ENCODE measurements at places on chromosomes 2 and 18.

GRCh38 chr2:145190031-145190703 lies 670.2 kb upstream of the ZEB2 start:
- DNase-seq = no peak

DNA sequence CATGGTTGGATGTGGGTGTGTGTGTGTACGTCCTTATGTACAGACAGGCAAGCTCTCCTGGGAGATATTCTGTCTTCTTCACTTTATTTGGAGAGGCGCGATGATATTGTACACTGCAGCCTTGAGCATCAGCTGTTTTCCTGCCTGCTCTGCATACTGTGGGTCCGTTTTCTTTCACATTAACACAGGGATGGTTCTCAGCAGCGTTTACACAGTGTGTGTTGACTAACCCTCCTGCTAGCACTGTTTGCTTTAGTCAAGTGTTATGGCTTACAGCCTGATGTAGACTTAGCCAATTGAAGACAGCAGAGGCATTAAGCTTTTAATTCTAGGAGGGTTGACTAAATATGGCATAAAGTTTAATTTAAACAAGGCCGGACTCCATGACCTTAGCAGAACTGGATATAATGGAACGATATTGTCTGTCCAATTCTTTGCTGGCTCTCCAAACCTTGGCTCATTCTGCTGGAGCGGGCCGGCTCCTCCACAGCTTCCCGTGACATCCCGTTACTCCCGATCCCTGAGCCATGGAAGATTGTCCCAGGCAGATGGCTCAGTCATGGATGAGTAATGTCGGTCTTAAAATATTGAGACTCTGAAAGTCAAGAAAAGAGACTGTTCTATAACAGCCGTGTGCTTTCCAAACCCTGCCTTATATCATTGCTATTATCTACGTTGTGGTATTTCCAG lies 134.7 kb downstream of the TPGS2 start:
- DNase-seq = no peak

DNA sequence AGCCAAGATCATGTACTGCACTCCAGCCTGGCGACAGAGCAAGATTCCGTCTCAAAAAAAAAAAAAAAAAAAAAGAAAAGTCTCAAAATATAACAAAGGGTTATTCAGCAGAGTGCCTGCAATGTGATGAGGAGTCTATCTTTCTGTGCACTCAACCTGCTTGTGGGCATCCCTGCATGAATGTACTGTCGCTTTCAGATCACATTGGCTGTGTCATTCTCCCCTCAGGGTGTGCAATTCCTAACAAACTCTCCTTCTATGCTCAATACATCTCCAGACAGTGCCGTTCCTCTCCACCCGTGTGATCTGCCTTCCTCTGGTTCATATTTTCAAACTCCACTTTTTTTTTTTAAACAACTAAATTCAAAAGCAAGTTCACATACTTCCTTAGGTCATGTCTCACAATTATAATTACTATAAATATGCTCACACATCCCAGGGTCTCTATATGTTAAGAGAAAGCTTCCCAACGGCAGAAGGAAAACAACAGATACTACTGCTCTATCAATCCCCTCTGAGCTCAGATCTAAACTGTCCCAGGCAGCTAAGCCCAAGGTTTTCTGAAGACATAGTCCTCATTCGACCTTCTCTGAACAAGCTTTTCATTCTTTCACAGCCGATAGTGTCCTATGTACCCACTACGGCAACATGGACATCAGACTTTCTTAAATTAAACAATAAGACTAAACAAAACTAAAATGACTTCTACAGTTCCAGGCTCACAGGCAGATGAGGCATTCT lies 35.2 kb downstream of the PTMA start:
- DNase-seq = no peak

GRCh38 chr18:12857991-12858544 lies 26.0 kb downstream of the PTPN2 start:
- no peak for DNase-seq

DNA sequence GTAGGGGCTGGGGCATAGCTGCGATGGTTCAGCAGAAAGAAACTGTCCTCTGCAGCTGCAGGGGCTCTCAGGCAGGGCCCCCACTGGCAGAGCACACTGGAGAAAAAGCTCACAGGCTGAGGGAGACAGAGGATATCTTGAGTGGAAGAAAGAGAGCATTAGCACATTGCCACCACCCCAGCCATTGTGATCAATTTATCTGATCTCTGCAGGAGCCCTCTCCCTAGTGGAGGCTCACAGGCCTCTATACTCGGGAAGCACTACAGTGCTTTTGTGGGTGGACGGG lies 801 bp upstream of the SFTPB start:
- no peak for DNase-seq

GRCh38 chr2:78549766-78550165 lies 475.7 kb upstream of the REG3G start:
- DNase-seq = no peak

GRCh38 chr2:208304157-208304556 lies 38.1 kb downstream of the PIKFYVE start:
- no peak for DNase-seq
